ENCODE measurements at places on chromosomes 11 and 22.
A peak's percentile ranks its signal among the peaks of the same experiment; 100 is the strongest.

GRCh38 chr11:128483211-128483788 is 104.1 kb downstream of the ETS1 start:
- DNase-seq, result no peak

GRCh38 chr11:111801135-111801534 is 34.9 kb upstream of the PPP2R1B start:
- peak; percentile 89 for DNase-seq

GRCh38 chr11:71240865-71241691 is 11.3 kb downstream of the SHANK2 start:
- DNase-seq, result peak; percentile 34

- DNase-seq, result no peak
Measured at GRCh38 chr11:65899356-65900124, 648 bp downstream of the FOSL1 start.

DNA sequence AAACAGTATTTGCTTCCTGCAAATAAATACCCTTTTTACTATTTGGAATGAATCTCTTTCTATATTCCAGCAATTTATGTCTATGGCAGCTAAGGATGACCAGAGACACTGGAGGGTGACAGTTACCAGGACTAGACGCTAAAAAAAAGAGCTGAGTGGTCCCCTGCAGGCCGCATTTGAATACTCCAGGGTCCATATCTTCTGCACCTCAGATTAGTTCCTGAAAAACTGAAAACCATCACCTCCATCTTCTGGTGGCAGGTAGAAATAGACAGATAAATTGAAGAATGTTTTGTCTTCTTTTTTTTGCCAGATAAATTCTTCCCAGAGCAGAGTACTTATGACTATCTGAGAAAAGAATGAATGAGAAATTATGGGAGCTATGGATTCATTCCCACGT is 145.6 kb downstream of the CSNK2A3 start:
- no peak for DNase-seq

Data from retinal pigment epithelial cell (primary cell).